ENCODE measurements at places on chromosomes 6 and 20. TPM values are rescaled to one million over a fixed set of nuclear protein-coding genes. Genes with fewer than 3 reads are reported as not detected.

GRCh38 chr20:24236201-24236600 is 233.2 kb upstream of the SYNDIG1 start:
- no peak for DNase-seq

GRCh38 chr20:36051318-36052116 is 83.1 kb downstream of the CNBD2 start:
- DNase-seq: no peak

- peak; percentile 64 for DNase-seq
These were observed 25.8 kb upstream of the INSM1 start for GRCh38 chr20:20342066-20342465.

LGSN gene
- total RNA-seq: not detected

SAMD3 gene
- 2.6 TPM for total RNA-seq

KATNA1 gene
- 23.7 TPM for total RNA-seq

SLC2A4RG gene
- 21.5 TPM for total RNA-seq

Data from skin of body (tissue), 3 donors.